Skeletal muscle tissue (tissue), 5 donors: ENCODE measurements at places on chromosomes 12 and 14. TPM values are rescaled to one million over a fixed set of nuclear protein-coding genes. Genes with fewer than 3 reads are reported as not detected.

Gene IFNG
- not detected for total RNA-seq

Gene TAS2R31
- total RNA-seq = 8.9 TPM

Gene KLRC3
- total RNA-seq = not detected

Gene TEX52
- not detected for total RNA-seq

Gene TRIM9
- 1.0 TPM for total RNA-seq

Gene ADAM21
- total RNA-seq = not detected

Gene BHLHE41
- total RNA-seq = 1.0 TPM

Gene PPP1R3E
- total RNA-seq = 2.6 TPM

Gene ADCK1
- 5.2 TPM for total RNA-seq

Gene TMEM132C
- 3.7 TPM for total RNA-seq

Gene C12orf50
- total RNA-seq = not detected

Gene DBX2
- under 0.01 TPM for total RNA-seq

Gene NDUFA12
- total RNA-seq = 105 TPM

Gene GALNT8
- 5.2 TPM for total RNA-seq

Gene MAP1LC3B2
- total RNA-seq = not detected

Gene RTN1
- total RNA-seq = 2.6 TPM

Gene PLBD1
- 24.0 TPM for total RNA-seq

Gene TAC3
- not detected for total RNA-seq

Gene TRAFD1
- 30.8 TPM for total RNA-seq

Gene KRT80
- total RNA-seq = 0.52 TPM

Gene SIX4
- total RNA-seq = 11.0 TPM

Gene SLC6A15
- total RNA-seq = 0.52 TPM

Gene SLC4A8
- total RNA-seq = 0.52 TPM

Gene TAS2R9
- 0.52 TPM for total RNA-seq

Gene RD3L
- total RNA-seq = not detected

Gene ANG
- 3.7 TPM for total RNA-seq
